Left ventricle myocardium superior (tissue), 1 donor: ENCODE measurements at places on chromosomes 1 and 21.
A peak's percentile ranks its signal among the peaks of the same experiment; 100 is the strongest.

- DNase-seq = no peak
Measured at GRCh38 chr1:169768161-169768560, 26.5 kb downstream of the METTL18 start.

GRCh38 chr21:26972192-26972591 lies 5.3 kb upstream of the ADAMTS5 start:
- DNase-seq = no peak

DNA sequence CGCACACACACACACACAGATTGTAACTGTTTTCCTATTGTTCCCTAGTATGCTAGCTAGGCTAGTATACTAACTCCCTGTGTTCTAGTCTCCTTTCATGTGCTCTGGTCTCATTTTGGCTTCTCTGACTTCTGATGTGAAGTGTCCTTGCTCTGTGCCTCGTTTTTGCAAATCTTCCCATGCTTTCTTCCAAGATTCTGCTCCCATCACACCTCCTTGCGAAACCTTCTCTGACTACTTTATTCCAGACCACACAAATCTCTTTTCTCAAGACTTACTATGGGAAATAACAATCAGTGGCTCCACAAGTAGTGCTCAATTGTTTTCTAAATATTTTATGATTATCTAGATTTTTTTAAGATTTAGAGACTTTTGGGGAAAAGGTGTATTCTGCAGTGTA lies 10.3 kb downstream of the PRRX1 start:
- no peak for DNase-seq

DNA sequence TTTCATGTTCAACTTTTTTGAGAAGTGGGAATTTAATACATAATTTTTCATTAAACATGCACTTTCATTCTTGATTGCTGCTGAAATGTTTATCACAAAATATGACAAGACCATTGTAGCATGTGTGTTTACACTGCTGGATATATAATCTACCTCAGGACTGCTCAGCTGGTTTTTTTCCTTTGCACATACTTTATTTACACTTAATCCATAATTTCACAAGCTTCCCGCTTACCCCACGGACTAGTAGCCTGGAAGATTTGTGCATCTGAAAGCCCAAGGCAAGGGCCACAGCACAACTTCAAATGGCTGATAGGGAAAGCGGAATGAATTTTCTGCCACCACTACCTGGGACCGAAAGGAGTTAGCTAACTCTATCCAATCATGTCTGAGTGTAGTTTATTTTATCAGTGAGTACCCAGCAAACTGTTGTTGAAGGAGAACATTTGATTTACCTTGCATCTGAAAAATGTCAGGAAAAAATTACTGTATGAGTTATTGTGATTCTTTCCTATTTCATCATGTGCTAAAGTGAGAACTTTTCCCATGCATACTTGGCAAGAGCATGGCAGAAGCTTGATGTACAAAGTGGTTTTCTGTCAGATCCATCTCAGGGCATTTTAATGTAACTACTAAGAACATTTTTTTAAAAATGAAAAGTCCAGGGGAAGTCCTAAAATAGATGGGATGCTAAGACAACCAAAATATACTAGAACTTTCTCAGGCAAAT lies 558.2 kb upstream of the USP24 start:
- DNase-seq = no peak

- DNase-seq = no peak
Measured at GRCh38 chr1:240362046-240362445, 249.9 kb downstream of the GREM2 start.

DNA sequence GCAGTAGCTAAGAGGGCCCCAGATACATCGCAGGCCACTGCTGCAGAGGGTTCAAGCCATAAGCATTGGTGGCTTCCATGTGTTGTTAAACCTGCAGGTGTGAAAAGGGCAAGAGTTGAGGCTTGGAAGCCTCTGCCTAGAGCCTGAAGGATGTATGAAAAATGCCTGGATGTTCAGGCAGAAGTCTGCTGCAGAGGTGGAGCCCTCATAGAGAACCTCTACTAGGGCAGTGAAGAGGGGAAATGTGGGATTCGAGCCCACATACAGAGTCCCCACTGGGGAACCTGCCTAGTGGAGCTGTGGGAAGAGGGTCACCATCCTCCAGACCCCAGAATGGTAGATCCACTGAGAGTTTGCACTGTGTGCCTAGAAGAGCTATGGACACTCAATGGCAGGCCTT lies 30.6 kb upstream of the ADGRL4 start:
- DNase-seq = no peak

GRCh38 chr1:16122916-16123315 lies 33.0 kb downstream of the EPHA2 start:
- peak; percentile 25 for DNase-seq

DNA sequence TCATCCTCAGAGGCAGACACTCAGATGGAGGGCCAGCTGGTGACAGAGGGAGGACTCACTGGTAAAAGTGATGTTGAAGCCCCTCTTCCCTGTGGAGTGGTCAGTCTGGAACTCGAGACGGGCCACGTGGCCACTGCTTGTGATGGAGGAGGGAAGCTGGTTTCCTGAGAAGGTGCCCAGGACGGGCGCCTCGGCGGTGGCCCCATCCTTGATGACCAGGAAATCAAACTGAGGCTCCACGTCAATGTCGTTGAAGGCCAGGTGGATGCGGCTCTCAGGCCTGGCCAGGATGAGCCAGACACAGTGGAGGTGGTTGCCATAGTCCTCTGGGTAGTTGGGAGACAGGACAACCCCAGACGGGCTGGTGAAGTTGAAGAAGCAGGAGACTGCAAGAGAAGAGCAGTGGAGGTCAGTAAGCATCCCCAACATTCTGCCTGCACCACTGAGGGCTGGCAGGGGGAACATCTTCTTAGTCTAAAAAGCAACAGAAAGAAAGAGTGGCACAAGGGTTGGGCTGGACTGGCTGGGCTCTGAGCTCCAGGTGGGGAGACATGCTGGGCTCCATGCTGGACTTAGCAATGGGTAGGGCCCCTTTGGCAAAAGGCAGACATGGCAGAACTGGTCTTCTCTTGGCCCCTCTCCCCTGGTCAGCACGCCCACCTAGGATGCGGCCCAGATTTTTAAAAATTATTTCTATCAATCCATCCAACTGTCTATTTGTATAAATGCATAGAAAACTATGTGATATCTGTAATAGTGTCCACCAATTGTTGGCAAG lies 120.5 kb upstream of the HMGB4 start:
- no peak for DNase-seq

- no peak for DNase-seq
Measured at GRCh38 chr1:181160998-181161870, 72.7 kb downstream of the IER5 start.

GRCh38 chr1:22815043-22815365 lies 104.4 kb downstream of the EPHB2 start:
- DNase-seq = no peak

DNA sequence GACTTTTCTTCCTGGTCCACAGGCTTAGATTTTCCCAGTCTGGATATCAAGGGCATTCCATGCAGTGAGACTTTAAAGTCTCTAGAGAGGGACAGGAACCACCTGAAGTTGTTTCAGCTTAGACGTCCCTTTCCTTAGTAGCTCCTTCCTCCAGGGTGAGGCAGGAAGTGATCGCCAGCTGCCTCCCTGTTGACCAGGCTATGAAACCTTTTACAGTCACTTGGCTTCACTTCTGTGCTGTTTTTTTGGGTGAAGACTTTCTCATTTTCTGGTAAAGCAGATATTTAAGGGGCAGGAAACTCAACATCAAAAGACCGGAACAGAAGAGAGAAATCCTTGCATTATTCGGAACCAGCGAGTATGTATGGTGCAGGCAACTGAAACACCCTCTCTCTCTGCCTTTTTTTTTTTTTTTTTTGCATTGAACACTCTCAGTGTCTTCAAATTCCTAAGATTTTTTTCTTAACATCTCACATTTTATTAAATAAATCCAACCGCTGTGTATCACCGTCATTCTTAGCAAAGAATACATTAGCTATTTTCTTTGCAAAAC lies 234.6 kb upstream of the IRF2BP2 start:
- no peak for DNase-seq
